ENCODE measurements at places on chromosomes 5 and 9.

DNA sequence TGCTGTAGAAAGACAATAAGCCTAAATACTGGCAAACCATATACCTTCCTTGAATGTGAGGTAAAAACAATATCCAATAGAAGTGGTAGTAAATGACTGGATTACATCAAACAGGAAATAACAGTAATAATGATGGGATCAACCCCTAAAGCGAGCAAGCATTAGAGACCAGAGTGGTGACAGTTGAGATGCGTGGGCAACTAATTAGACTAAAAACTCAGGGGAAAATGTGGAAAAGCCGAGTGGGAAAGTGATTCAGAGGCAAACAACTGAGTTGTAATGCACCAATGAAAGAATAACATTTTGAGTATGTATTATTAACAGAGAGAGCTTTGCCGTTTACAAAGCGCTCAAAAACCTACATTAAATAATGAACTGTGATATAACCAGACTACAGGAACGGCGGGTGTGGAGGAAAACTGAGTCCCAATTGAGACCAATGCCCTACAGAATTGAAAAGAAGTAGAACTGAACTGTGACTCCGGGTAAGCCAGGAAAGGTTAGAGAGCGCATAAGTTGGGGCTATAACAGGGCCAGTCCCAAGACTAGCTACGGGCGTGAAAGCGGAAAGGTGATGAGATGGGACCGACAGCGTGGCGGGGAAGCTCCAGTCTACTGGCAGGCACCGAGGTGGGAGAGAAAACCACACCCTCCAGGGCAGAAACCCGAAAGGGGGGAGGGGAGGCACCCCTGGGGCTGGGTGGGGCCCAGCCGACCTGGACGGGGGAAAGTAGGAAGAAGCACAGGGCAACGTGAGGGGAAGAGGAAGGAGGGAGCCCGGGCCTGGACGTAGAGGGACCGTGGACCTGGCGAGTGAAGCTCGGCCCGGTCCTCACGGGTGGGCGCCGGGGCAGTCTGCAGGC lies 592 bp downstream of the UBAP2 start:
- DNase-seq: peak; percentile 37

DNA sequence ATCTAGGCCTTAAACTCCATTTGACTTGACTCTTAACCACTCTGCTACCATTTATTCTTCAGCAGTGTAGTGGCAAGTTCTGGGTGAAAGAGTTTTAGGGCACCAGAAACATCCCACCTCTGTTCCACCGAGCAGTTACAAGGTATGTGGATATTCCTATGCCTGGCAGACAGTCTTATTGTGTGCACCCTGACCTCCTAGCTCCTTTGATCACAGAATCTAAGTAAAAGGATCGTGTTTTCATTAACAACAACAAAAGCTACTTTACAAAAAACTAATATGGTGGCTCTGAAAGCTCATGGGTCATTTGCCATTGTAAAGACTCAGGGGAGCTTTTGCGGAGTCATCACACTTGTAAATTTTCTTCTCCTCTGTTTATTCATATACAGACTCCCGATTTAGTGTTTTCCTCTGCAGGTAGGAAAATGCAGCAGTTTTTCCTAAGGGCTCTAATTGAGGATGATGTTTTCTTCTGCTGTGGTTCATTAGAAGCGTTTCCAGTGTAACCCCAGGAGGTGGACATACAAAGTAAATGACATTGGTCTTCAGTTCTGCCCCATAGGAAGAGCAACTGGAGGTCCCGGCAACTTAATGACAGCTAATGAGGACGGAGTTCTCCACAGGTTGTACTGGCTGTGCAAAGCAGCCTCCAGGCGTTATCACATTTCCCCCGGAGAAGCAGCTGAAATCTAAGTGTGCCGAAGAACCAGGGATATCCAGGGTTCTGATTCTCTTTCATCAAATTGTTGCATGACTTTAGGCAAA lies 78.2 kb downstream of the ATP10B start:
- DNase-seq: no peak

DNA sequence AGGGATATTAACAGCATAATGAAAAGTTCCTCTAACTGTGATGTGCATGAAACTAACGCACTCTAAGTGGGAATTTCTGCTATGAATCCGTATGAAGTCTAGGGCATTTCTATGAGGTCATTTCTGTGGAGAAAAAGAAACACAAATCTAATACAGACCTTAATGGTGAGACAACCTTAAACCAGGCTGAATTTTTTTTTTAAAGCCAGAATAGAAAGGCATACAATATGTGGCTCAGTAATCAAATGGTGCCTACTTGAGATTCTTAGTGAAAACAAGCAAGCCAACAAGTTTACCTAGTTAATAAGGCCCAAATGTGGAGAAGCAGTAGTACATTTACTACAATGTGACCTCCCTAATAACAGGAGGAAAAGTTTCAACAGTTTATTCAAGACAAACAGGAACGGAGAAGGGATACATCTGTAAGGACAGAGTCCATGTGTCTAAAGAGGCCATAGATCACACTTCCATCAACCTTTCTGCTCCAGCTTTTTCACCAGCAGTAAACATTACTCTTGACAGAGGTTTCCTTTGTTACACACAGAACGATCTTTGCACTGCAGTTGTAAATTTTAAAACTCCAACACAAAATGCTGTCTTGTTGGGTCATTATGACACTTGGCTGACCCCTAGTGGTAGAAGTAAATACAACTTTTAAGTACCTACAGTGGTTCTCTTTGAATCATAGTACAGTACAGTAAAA lies 26.2 kb downstream of the CARNMT1 start:
- no peak for DNase-seq

DNA sequence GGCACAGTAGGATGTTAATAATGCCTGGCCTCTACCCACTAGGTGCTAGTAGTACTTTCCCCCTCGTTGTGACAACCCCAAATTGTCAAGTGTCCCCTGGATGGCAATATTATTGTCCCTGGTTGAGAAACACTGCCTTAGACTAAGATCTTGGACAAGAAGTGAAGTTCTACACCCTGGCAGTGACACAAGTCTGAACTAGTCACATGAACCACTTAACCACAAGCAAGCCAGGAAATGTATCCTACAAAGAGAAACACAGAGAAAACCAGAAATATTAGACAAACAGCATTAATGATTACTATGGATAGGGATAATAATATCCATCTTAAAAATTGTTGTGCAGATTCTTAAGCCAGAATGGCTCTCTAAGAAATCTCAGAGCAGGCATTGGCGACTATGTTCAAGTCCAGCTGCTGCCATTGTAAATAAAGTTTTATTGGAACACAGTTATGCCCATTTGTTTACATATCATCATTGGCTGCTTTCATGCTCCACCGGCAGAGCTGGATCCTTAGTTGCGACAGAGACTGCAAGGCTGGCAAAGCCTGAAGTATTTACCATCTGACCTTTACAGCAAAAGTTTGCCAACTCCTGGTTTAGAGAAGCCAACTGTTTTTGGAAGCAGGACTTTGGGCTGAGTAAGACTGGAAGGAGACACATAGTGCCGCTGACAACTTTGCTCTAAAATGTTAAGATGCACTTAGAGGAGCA lies 80.8 kb downstream of the NTRK2 start:
- DNase-seq: no peak

DNA sequence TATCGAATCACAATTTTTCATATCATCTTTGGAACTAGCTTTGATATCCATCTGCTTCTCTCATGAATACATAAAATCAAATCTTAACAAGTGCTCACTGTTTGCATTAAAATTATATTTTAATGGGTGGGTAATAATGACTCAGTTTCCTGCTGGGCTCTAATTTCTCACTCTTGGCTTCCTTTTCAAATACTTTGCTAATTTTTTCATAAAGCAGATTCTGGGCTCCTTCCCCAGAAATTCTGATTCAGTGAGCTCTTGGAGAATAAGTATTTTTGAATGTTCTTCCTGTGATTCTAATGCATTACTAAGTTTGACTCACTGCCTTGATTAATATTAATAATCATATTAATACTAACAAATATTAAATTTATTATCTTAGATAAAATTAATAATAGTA lies 48.9 kb downstream of the YIPF5 start:
- DNase-seq: no peak

DNA sequence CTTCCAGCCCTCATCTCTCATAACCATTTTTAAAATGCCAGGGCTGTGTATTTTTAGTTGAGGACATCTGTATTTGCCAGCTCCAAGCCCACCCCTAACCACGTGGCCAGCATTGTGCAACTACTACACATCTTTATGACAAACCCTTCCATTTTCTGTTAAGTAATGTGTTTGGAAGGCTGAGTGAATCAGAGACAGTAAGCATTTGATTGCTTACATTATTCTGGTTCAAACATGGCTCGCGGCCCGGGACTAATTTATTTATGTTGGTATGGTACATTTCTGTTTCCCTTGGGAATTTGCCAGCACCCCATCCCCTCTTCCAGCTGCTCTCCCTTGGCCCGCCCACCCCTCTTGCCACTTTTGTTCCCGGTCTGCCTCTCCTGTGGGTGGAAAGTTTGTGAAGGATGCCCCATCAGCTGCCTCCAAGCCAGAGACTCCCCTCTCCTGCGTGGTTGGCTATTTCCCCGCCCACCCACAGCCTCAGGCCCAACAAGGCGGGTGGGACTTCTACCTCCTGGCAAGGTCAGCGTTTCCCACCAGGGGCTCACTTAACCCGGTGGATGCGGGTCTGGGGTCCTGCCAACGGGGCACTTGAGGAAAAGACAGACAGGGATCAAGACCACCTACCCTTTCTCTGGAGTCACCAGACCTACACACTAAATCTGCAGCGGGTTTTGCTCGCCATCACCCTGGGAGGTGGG lies 162.2 kb downstream of the HSD17B3 start:
- no peak for DNase-seq

- no peak for DNase-seq
These were observed 10.5 kb upstream of the IPPK start for GRCh38 chr9:92680166-92681119.

- DNase-seq: peak; percentile 52
These were observed 40.3 kb upstream of the SLC12A7 start for GRCh38 chr5:1152156-1152555.

GRCh38 chr9:24620741-24621140 lies 75.0 kb upstream of the IZUMO3 start:
- DNase-seq: no peak

DNA sequence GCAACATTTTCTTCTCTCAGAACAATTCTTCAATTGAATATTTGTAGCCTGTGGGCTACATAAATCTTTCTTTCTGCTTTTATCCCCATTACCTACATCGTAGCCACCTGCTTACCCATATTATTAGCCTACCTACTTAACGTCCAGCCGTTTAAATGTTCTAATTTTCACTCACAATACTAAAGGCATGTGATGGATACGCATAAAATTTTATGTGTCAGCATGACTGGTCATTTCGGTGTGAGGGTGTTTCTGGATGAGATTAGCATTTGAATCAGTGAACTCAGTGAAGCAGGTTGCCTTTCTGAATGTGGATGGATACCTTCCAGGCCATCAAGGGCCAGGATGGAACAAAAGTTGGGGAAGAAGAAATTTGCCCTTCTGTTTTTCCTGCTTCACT lies 1722.5 kb upstream of the ACO1 start:
- no peak for DNase-seq

DNA sequence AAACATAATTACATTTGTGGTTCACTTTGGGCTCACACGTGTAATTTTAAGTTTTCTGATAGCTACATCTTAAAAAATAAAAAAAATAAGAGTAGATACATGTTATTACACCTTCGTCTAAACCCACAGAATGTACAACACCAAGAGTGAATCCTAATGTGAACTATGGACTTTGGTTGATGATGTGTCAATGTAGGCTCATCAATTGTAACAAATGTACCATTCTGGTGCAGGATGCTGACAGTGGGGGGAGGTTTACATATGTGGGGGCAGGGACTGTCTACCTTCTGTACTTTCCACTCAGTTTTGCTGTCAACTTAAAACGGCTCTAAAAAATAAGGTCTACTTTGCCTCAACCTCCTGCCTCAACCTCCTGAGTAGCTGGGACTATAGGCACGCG lies 2.5 kb upstream of the RECK start:
- DNase-seq: no peak

DNA sequence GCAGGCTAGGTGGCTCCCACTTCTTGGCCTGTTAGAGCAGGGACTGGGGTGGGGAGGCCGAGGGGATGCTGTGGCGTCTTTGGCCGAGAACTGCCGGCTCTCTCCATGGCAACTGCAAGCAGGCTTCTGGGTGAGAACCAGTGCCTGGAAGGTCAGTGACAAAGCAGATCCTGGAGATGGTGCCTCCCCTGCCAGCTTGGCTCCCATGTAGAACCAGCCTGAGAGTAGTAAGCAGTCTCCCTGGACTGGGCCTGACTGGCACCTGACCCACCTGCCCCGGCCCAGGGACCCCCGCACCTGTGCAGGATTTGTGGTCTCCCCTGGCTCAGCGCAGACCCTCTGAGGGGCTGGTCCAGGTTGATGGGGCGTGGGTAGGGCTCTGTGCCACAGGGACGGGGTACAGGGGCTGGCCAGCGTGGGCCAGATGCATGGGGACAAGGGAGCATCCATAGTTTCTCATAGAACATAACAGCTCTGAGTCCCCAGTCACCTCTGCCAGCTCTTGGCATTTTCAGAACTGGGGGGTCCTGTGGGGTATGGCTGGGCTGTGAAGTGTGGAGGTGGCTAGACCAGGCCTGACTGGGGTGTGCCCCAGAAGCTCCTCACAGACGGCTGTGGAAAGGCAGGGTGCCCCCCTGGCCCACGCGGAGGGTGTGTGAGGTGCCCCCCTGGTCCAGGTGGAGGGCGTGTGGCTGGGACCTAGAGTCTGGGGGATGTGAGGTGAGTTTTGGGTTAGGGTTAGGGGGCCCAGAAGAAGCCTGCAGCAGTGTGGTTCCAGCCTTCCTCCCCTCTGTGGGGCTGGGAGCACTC lies 22.2 kb downstream of the CACNA1B start:
- no peak for DNase-seq

DNA sequence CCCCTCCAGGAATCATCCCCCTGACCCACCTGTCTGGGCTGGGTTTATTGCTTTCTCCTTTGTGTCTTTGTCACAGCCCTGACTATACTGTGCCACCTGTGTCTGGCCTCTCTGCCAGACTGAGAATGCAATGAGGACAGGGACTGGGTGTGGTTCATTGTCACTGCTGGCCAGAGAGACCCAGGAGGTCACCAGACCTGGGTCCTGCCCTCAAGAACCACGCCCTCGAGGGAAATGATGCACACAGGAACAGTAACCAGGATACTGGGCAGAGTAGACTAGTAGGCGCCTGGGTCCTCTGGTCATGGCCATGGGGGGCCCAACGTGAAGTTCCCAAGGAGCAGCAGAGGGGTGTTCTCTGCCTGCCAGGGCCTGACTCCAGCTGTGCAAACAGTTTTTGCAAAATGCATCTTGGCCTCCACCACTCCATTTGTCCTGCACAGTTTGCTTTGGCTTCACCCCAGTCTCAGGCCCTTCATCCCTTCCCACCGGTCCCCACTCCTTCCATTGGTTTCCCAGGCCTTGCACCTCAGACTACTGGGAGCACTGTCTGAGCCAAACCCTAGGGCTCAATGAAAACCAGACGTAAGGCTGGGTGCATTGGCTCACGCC lies 17.8 kb downstream of the RGS3 start:
- no peak for DNase-seq

DNA sequence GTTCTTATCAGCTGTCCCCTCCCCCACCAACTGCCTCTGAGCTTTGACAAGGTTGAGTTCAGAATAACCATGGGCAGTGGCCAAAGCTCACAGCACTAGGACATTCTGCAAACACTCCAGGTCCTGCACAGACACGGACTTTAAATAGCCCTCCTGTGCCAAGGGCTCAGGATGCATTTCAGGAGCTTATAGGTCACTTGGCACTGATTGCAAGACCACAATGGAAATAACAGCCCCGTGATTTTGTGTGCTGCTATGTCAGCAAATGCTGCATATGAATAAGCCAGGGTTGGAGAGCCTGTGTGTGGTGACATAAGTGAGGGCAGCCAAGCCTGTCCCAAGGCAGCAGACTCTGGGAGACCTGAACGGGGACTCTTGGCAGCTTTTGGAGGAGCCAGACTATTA lies 150.7 kb downstream of the DMRT2 start:
- DNase-seq: no peak

Data from CD4-positive, alpha-beta T cell treated with Interleukin-15 for 1 hour (primary cell).